Stimulated activated naive CD4-positive, alpha-beta T cell (primary cell): ENCODE measurements at places on chromosomes 1 and 21.

GRCh38 chr1:243740255-243740999 lies 109.6 kb downstream of the AKT3 start:
- DNase-seq: no peak

DNA sequence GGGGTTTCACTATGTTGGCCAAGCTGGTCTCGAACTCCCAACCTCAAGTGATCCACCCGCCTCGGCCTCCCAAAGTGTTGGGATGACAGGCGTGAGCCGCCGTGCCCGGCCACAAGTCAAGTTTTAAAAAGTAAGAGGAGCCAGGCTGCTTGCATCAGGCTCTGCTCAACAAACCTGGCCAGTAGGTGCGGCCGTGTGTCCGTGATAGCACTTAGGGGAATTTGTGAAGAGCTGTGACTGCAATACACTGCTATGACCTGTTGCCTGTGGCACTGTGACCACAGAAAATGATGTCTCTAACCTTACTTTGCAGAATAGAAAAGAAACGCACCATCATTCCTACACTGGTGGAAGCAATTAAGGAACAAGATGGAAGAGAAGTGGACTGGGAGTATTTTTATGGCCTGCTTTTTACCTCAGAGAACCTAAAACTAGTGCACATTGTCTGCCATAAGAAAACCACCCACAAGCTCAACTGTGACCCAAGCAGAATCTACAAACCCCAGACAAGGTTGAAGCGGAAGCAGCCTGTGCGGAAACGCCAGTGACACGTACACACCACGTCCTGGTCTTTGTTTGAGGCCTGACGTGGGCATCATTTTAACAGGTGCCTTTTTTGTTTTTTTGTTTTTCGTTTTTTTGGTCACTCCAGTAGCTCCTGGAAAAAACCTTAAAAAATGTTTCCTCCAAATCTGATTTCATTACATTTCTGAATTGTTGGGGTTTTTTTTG lies 16.7 kb downstream of the C1orf174 start:
- DNase-seq: no peak

DNA sequence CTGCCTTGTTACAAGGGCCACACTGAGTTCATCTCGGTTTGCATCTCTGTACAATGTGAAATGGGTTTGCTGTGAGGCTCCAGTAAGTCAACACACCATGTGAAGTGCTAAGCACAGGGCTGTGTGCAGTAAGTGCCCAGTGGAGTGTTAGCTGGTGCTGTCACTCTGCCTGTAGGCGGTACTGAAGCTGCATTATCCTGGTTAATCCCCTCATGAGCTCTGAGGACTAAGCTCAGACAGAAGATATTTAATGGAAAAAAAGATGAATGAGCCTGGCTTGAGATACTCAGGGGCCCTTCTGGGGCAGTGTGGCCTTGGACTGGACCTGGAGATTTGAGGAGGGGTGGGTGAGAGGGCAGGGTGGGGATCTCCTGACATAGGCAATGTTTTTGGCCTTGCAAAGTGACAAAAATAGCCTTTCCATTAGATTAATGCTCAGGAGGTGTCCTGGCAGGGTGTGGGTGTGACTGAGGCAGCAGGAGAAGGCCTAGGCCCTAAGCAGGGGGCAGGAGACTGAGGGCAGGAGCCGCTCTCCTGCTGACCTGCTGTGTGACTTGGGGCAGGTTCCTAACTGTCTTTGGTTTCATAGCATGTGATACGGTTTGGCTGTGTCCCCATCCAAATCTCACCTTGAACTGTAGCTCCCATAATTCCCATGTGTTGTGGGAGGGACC lies 570.5 kb downstream of the PTPRU start:
- DNase-seq: no peak

DNA sequence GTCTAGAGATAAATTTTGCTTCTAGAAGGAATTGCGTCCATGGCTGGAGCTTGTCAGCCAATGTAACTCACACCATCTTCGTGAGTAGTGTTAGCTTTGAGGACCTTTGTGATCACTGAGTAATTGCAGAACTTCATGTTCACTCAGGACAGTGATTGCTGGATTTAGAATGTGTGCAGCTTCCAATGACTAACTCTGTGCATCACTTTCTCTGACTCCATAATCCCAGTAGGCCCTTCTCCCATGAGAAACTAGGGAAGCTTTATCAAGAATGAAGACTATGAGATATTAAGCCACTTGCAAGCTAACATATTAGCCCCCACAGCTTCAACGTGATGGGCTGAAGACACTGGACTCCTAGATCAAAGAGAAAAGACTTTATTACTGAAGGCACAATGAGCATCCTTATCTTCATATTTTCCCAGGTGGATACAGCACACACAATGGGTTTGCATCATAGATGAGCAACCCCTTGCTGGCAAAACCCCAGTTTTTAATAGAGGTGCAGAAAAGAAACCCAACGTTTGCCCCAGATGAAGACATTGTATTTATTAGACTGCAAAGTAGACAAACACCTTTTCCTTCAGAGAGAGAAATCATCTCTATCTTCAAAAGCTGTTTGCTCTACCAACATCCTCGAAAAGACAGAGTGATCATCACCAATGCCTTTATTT lies 561.0 kb downstream of the LTN1 start:
- no peak for DNase-seq

DNA sequence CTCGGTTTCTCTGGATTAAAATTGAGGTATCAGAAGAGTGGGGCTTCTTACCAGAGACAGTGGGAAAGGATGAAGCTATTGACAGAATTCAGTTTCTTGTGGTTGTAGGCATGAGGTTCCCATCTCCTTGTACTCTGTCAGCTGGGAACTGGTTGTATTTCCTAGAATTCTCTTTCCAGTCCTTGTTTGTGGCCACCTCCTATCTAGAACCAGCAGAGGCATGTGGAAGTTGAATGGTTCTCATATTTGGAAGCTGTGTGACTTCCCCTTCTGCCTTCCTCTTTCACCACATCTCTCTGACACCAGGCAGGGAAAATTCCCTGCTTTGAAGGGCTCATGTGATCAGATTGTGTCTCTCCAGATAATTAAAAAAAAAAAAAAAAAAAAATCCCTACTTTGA lies 457.7 kb upstream of the ADAMTS5 start:
- DNase-seq: no peak
